ENCODE measurements at places on chromosomes 5 and 9. TPM values are rescaled to one million over a fixed set of nuclear protein-coding genes. Genes with fewer than 3 reads are reported as not detected.

DNA sequence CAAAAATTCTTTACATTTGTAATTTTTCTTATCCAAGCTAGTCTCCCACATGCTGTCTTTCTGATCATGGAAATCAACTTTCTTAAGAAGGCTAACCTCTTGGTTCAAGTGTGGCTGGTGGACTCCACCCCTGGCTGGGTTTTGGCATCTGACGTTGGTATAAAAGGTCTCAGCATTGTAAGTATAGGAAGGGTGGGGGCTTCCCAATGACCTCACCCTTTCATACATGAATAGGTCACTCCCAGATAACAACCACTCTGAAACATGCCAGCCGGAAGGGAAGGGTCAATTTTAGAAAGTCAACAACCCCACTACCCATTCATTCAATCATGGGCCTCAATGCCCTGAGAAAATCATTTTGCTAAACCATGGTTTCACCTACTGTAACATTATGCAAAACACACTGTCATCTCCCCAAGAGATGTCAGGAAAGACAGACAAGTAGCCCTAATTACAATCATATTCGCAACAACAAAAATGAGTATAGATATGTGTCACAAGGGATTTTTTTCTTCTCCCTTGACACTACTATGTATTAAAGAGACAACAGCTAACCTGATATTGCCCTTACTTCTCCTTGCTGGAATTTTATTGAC lies 31.9 kb upstream of the PCSK5 start:
- H3K4me3 ChIP-seq = no peak overlapping the region
- no peaks in the 10 kb centered on the region for H3K36me3 ChIP-seq
- no peak overlapping the region for H3K27ac ChIP-seq
- DNase-seq = no peak
- H3K4me1 ChIP-seq = no peaks in the 10 kb centered on the region

DNA sequence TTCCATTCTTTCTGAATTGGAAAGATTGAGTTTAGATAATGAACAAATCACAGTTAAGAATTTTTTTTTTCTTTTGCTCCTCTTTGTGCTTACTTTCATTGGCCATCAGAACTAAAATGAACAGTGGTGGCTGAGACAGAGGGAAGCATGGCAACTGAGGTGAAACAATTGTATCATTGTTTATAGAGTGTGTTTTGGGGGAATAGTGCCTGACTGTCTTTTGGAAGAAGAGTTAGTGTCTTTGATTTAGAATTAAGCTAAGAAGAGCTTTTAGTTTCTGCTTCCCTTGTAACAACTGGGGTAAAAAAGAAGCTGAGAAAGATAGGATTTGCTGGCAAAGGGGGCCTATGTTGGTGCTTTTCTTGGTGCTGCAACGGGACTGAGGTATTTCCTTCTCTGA lies 24.0 kb downstream of the HSD17B4 start:
- no peak overlapping the region for H3K4me3 ChIP-seq
- peaks cover 3% of the 10 kb centered on the region for H3K36me3 ChIP-seq

SLC4A9 gene
- not detected for total RNA-seq

- DNase-seq = no peak
- no peak overlapping the region for H3K27ac ChIP-seq
- H3K27me3 ChIP-seq = no peaks in the 10 kb centered on the region
- no peaks in the 10 kb centered on the region for H3K36me3 ChIP-seq
Observed at GRCh38 chr9:110266795-110267194, 10.5 kb upstream of the TXN start.

AIF1L gene
- total RNA-seq = 6.0 TPM

- H3K4me1 ChIP-seq = no peaks in the 10 kb centered on the region
- no peak for DNase-seq
- peak overlapping the region; percentile 27 for H3K4me3 ChIP-seq
- no peaks in the 10 kb centered on the region for H3K36me3 ChIP-seq
- no peak overlapping the region for H3K27ac ChIP-seq
- no peaks in the 10 kb centered on the region for H3K27me3 ChIP-seq
Observed at GRCh38 chr9:124453586-124454191, 3.4 kb downstream of the ADGRD2 start.

DNA sequence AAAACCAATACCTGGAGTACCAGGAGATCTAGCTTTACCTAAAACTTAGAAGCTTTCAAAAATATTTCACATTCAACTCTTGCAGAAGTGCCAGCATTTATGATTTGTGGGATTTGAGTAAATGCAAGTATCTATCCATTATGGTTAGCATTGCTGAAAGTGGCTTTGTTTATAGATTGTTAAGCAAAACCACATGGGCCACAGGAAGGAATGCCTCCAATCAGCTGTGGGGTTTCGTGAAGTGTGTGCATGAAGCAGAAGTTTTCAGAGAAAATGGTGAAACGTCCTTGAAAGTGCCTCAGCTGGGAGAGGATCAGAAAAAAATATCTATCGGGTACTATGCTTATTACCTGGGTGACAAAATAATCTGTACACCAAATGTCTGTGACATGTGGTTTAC lies 4.2 kb downstream of the LECT2 start:
- no peak for DNase-seq
- H3K4me1 ChIP-seq = no peaks in the 10 kb centered on the region
- H3K27me3 ChIP-seq = no peaks in the 10 kb centered on the region
- no peak overlapping the region for H3K27ac ChIP-seq

DNA sequence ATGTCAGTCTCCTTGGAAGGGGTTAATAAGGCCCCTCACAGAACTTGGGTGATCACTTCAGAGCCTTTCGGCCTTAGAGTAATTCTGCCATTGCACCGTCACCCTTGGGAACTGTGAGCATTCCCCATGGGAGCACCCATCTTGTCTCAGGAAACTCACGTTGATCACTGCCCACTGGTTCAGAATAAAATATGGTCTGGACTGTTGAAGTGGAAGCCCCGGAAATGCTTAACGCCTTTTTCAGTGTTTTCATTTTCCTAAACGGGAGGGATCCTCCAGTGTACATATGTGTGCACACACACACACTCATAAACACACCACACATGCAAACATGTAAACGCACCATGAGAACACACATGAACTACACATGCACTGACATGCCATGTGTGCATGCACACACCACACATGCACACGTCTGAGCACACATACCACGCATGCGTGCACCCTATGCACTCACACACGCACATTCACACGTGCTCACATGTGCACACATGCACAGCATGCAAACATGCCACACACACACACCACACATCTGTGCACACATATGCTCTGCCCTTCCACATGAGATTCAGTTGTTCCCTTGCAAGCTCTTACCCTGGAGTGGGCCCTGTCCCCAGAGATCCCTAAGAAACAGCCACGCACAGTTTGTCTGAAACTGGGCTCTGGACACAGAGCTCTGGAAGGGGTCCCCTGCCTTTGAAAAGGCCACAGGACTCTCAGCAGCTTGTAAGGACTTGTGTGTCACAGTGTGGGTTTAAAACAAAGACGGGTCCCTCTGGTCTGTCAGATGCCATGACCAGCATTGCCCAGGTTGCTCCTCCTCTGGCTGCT lies 17.0 kb downstream of the MRPL36 start:
- no peaks in the 10 kb centered on the region for H3K27me3 ChIP-seq
- H3K4me3 ChIP-seq = no peak overlapping the region

DNA sequence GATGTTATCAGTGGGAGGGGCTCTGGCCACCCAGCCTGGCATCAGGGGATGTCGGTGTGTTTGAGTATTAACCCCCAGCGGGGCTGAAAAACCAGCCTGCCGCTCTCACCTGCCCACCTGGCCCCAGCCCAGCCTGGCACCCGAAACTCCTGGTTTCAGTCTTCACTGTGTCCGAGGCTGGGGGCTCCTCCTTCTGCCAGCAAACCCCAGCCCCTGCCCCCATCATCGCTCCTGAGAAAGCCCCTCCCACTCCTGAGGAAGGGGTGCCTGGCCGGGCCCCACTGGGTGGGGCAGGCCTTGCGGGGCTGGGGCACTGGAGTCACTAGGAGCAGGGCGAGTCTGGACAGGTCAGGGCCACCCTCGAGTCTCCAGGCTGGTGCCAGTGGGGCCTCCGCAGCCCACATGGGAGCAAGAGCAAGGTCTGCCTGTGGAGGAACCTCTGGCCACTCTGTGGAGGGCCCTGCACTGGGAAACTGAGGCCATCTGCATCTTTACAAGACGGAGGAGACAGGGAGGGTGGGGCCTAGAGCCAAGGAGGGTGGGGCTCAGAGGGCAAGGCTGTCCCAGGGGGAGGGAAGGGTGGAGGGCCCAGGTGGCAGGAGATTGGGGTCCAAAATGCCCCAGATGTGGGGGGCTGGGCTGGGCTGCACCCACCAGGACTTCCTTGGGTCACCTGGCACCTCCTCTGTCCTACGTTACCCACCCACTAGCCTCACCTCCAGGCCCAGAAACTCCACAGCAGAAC lies 51.5 kb upstream of the NOTCH1 start:
- no peak overlapping the region for H3K4me3 ChIP-seq
- no peaks in the 10 kb centered on the region for H3K36me3 ChIP-seq
- no peak overlapping the region for H3K27ac ChIP-seq
- no peaks in the 10 kb centered on the region for H3K27me3 ChIP-seq
- no peak for DNase-seq

DNA sequence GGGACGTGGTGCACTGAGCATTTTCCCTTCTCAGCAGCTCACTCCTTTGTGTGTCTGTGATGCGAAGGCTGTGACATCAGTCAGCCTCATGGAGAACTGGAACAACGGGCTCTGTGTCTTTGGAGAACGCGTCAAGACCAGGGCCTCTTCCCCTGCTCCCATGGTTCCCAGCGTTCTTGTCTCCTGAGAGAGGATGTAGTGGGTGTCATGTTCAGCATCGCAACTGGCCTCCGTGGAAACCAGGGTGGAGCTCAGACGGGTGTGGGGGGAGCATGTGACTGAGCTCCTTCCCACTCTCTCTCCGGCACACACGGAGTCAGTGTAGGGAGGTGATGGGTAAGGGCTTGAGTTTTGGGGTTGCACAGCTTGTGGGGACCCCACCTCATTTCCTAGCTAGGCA lies 59.7 kb downstream of the TENT4A start:
- no peaks in the 10 kb centered on the region for H3K27me3 ChIP-seq
- H3K36me3 ChIP-seq = no peaks in the 10 kb centered on the region
- peak overlapping the region; percentile 34 for H3K27ac ChIP-seq
- DNase-seq = no peak
- no peak overlapping the region for H3K4me3 ChIP-seq
- H3K4me1 ChIP-seq = no peaks in the 10 kb centered on the region

GRCh38 chr5:12095808-12096281 lies 191.6 kb upstream of the CTNND2 start:
- H3K27ac ChIP-seq = no peak overlapping the region
- no peaks in the 10 kb centered on the region for H3K27me3 ChIP-seq
- no peaks in the 10 kb centered on the region for H3K36me3 ChIP-seq

FOXI1 gene
- 0.44 TPM for total RNA-seq

DNA sequence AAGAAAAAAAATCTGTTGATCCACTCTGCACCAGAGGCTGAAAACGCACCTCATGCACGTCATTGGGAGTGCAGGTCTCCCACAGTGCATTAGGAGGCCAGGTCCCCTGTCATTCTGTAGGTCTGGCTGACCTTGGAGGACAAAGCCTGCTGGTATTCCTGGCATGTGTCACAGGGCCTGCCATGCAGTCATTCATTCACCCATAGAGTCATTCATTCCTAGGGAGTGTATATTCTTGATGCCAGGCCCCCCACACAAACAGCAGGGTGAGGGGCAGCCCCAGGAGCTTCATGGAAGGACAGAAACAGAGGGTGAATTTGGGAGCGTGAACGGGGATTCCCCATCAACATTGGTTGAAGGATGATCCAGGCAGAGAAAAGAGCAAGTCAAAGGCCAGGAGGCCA lies 2.2 kb downstream of the GBGT1 start:
- no peak overlapping the region for H3K4me3 ChIP-seq
- DNase-seq = no peak
- H3K27me3 ChIP-seq = no peaks in the 10 kb centered on the region
- H3K27ac ChIP-seq = no peak overlapping the region
- H3K4me1 ChIP-seq = peaks cover 10% of the 10 kb centered on the region

KCTD16 gene
- total RNA-seq = 0.08 TPM

DNA sequence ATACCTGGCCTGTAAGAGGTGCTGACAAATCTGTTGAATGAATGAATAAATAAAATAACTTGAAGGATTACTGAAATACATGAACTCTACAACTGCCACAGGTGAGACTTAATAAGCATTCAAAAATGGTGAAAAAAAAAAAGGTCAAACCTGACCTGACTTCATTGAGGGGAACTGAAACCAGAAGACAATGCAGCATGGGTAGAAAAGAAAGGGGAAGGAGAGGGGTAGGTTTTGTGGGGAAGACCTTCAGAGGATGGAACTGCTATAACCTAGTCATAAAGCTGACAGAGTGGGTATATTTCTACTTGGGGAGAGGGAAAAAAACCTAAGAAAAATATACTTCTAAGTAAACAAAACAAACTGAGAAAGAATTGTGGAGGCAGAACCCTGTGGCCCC lies 56.6 kb downstream of the RASEF start:
- no peak overlapping the region for H3K27ac ChIP-seq
- no peaks in the 10 kb centered on the region for H3K4me1 ChIP-seq
- no peaks in the 10 kb centered on the region for H3K27me3 ChIP-seq
- H3K36me3 ChIP-seq = no peaks in the 10 kb centered on the region
- H3K4me3 ChIP-seq = no peak overlapping the region
- DNase-seq = no peak

PTPA gene
- total RNA-seq = 114 TPM

DNA sequence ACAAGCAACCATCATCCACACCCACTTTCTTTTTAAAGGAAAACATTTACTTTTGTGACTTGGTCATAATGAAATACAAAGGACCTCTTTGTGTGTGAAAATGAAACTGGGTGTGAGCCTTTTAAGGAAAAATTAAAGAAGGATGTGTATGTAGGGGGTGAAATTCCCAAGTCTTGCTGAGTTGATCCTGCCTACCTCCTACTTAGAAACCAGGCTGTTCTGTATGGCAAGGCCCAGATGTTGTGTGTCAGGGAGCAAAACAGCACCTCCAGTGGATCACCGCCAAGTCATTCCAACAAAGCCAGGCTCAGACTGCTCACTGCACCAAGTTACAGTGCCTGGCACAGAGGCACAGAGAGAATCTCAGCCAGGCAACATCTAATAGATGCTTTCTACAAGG lies 198.5 kb upstream of the FBN2 start:
- no peaks in the 10 kb centered on the region for H3K36me3 ChIP-seq
- no peak overlapping the region for H3K27ac ChIP-seq
- no peak overlapping the region for H3K4me3 ChIP-seq
- DNase-seq = no peak
- no peaks in the 10 kb centered on the region for H3K4me1 ChIP-seq
- H3K27me3 ChIP-seq = no peaks in the 10 kb centered on the region
